ENCODE measurements at places on chromosomes 6 and 20.

DNA sequence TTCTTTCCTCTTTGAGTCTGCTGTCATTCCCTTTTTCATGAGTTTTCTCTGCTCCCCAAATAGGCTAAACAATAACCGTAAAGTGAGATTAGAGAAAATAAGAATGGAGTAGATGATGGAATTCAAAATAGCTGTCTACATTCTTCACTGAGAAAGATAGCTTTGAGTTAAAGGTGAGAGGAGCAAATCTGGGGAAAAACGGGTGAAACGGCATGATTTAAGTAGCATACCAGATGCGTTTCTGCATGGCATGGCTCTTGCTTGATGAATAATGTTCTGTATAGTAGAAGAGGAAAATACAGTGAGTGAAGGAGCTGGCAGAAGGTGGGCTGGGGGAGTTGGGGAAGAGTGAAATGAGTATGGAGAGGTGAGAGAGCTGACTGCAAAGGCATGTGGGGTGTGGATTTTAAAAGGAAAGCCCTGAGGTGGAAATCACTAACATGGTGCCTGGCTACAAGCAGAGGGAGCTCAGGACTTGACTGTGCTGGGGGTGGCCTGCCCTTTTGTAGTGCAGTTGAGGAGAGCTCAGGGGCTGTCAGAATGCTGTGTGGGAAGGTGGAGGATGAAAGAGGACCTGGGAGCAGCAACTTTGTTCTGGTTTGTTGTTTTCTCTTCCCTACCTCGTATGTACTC is 8.8 kb downstream of the BICRAL start:
- peak; percentile 54 for DNase-seq

- no peak for DNase-seq
Measured at GRCh38 chr20:45822857-45823256, 4.3 kb downstream of the TNNC2 start.

GRCh38 chr6:42269553-42269952 is 51.9 kb upstream of the MRPS10 start:
- DNase-seq = peak; percentile 67

DNA sequence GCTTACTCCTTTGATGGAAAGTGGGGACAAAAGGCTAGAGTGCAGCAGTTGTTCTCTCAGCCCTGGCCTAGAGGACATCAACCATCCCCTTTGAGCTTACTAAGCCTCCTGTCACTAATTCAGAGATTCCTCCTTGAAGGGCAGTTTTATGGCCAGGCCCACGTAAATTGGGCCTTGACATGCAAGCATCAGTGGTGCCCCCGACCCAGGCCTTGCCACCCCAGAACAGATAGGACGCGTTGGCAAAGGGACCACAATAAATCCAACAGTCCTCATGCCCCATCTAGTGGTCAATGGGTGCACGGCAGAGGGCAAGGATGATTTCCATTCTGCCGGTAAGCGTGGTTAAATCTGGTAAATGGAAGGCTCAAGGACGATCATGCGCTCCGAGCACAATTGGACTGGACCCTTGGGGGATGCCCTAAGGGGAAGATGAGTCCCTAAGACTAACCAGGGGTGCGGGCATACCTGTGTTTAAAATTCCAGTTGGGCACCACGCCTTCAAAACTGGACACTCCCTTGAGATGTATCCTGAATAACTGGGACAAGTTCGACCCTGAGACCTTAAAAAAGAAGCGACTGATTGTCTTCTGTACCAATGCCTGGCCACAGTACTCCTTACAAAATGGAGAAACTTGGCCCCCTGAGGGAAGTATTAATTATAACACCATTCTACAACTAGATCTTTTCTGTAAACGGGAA is 32.6 kb downstream of the CEP85L start:
- DNase-seq = peak; percentile 80

DNA sequence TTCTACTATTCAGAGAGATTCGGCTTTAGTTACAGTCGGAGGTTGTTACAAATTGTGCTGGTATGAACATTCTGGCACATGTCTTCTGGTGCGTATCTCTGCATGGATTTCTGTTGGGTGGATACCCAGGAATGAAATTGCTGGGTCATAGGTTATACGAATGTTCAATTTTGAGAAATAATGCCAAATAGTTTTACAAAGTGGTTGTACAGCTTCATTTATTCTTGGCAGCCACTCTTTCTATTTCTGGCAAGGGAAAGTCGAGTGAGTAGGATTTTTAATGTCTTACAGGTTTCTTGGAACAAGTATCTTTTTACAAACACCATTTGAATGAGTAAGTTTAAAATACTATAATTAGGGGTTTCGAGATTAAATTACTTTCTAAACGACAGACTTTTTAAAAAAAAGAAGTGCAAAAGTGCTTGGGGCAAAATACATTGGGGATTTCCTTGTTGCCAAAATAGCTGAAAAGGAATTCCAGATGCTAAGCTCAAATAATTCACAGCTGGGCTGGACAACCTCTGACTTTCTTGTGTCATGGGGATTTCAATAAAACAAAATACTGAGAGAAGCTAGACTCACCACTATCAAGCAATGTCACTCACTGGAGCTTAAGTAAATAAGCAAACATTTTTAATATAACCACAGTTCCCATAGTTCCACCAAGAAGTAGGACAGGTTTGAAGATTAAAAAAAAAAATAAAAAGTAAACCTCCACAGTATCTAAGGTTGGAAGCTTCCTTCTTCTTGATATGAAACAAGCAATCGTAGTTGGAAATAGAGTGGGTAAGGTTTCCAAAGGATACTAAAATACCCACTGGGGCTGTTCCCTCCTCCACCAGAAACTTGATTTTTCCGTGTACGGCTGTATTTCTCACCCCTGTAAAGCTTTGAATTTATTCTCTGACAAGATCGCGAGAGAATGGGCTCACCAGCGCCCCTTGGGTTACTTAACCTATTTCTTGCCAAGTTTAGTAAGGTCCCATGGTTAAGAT is 21.6 kb upstream of the GFOD1 start:
- DNase-seq = no peak

GRCh38 chr20:62119591-62120364 is 2.5 kb upstream of the LSM14B start:
- DNase-seq = no peak

DNA sequence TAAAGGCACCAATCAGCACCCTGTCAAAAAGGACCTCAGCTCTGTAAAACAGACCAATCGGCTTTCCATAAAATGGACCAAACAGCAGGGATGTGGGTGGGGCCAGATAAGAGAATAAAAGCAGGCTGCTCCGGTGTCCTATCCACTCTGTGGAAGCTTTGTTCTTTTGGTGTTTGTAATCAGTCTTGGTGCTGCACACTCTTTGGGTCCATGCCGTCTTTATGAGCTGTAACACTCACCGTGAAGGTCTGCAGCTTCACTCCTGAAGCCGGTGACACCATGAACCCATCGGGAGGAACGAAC is 7.3 kb upstream of the PXDC1 start:
- DNase-seq = no peak

- DNase-seq = no peak
Measured at GRCh38 chr6:164114651-164115050, 700.1 kb downstream of the QKI start.
